ENCODE measurements at places on chromosomes 13 and 19.

GRCh38 chr13:21371011-21371410 is 88.1 kb downstream of the ZDHHC20 start:
- DNase-seq = no peak

DNA sequence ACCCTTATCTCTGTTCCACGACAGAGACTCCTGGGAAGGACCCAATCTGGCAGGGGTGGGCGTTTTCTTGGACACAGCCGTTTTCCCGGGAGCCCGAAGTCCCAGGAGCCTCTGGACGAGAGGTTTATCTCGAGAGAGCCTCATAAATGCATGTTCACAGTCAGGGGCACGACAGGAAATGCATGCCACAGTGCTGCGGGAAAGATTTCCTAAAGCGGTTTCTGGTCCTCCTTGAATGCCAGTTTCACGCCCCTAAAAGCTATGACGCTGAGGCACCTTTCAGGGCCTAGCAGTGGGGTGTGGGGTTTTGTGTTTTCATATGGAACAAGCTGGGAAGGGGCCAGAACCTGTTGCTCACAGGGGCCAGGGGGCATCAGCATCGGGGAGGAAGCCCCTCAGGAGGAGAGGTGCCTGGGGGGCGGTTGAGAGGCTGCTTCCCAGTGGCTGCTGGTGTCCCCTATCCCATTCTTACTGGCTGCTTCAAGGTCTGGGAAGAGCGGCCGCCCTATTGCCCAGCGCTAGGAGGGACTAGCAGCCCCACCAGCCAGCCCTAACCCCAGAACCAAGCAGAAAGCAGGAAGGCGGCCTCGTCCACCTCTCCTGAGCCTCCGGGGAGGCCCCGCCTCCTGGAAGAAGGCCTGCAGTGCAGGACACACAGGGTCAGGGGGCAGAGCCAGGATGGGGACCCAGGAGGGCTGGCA is 157.0 kb downstream of the KDM4B start:
- no peak for DNase-seq

- no peak for DNase-seq
Observed at GRCh38 chr19:39351537-39352064, 9.4 kb downstream of the SAMD4B start.

- DNase-seq = peak; percentile 74
Observed at GRCh38 chr13:99432609-99433542, 68.4 kb upstream of the TM9SF2 start.

DNA sequence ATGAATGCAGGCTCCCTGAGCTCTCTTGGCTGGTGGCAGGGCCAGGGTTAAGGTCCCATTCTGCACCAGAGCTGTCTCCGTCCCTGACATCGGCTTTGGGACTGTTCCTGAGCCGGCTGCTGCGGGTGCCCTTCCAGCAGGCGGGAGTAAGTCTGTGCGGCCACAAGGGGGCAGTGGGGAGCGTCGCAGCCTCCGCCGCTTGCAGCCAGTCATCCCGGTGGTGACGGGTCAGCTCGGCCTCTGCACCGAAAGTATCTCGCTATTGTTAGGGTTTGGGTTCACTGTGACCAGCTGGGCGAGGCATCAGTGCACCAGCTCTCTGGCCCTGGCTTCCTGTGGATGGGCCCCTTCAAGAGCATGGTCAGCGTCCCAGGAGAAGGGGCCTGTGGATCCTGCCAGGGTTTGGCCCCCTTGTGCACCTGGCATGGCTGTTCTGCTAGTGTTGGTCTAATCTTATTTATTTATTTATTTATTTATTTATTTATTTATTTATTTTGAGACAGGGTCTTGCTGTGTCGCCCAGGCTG is 15.1 kb downstream of the NDUFB7 start:
- DNase-seq = peak; percentile 55

- DNase-seq = no peak
Observed at GRCh38 chr13:95784161-95784899, 107.4 kb downstream of the DNAJC3 start.

DNA sequence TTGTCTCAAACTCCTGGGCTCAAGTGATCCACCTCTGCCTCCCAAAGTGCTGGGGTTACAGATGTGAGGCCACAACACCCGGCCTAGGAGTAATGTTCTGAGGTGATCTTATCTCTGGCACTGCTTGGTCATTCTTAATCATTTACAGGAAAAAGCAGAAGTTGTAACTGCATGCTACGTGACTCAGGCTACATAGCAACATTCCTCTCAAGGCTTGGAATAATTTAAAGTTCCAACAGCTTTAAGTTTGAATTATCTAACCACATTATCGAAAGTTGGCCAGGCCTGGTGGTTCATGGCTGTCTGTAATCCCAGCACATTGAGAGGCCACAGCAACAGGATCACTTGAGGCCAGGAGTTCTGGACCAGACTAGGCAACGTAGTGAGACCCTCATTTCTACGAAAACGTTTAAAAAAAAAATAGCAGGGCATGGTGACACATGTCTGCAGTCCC is 3.9 kb upstream of the B9D2 start:
- DNase-seq = no peak

- DNase-seq = no peak
Observed at GRCh38 chr13:43377973-43378372, 354.6 kb downstream of the DNAJC15 start.

DNA sequence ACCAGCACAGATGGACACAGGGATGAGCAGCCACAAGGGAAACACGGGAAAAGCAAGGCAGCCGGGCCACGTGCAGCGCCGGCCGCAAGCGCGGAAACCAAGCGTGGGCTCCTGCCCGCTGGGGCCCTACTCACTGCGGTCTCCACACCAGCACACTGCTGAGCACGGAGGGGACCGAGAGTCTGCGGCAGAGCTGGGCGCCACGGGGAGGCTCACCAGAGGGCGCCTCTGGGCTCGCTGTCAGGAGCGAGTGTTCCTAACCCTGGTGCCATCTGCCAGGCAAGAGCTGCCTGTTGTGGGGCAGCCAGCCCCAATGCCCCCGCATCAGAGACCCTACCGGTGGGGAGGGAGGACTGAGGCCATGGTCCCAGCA is 26.5 kb downstream of the MPND start:
- peak; percentile 61 for DNase-seq

- no peak for DNase-seq
Observed at GRCh38 chr13:31037874-31038500, 105.5 kb downstream of the TEX26 start.

DNA sequence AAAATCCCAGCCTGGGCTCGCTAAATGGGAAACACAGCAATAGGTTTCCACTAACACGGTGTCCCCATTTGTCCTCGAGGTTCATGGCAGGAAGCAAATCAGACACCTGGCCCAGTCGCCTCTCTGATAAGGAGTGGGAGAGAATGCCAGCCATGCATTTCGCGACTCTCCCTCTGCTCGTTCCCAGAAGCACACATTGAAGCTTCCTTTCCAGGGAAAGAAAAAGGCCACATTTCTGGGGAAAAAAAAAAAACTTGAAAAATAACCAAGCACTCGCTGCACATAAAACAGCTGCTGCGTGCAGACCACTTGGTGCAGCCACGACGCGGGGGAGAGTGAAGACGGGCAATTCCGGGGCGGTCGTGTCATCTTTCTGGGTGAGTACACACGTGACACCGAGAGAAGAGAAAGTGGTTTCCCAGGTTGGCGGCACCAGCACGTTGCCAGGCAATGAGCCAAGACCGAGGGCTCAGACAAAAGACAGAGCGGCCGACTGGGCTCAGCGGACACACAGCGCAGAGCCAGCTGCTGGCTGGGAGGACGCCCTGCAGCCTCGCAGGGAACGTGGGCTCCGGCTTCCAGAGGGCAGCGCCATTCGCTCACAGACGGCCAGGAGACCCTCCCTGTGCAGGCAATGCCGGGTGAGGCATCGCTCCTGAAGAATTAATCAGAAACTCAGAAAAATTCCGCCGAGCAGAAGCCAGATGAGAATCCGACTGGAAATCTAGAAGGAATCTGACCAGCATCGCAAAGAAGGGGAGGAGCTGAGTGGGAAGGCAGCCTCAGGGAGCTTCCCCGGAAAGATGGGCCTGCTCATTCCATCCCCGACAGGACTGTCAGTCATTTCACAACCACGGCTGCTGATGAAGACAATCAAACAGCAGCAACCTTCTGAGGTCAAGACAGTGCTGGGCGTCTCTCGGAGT is 83.2 kb upstream of the IRS2 start:
- DNase-seq = peak; percentile 4

GRCh38 chr13:74891610-74892009 is 590.4 kb downstream of the TBC1D4 start:
- no peak for DNase-seq

DNA sequence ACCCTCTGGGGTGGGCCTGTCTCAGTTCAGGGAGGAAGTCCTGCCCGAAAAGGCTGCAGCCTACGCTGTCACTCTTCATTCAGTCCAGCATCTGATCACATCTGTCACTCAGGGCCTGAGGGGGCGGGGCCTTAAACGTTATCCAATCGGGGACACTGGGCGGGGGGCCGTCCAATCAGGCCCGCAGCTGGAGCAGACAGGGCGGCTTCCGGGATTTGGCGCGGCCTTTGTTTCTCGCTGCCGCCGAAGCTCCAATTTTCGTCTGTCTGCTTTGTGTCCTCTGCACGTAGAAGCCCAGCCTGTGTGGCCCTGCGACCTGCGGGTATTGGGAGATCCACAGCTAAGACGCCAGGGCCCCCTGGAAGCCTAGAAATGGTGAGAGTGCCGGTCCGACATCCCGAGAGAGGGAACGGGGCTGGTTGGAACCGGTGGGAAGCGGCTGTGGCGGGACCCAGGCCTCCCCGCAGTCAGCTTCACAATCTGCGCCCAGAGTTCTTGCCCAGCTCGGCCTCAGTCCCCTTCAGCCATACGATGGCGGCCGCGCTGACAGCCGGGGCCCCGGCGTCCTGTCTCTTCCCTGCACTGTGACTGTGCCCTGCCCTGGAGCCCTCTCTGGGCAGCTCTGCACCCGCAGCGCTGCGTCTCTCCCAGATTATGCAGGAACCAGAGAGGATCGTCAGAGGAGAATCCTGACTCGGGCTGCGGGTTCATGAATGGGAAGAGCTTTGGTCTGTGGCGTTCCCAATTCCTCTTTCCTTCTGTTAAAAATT is at the start of gene ZNF730:
Gene ZNF730, plus strand, starts transcription at position 224 of the 770 bp plus-strand sequence. Its CDS starts 149 bp downstream, at position 373.
- peak; percentile 65 for DNase-seq

- DNase-seq = no peak
Observed at GRCh38 chr13:88919970-88920628, 1248.9 kb downstream of the SLITRK5 start.

GRCh38 chr13:113442354-113442984 is 10.8 kb downstream of the ADPRHL1 start:
- no peak for DNase-seq
